NCI-H1436 treated with DMSO at 0.1 percent for 48 hours (cell line): ENCODE measurements at places on chromosomes 2 and 18.

GRCh38 chr18:1665079-1665478, 760.4 kb downstream of the ADCYAP1 start:
- no peak for DNase-seq

GRCh38 chr2:85470850-85471800, 52.6 kb downstream of the SH2D6 start:
- no peak for DNase-seq

GRCh38 chr2:102002228-102002627, 10.5 kb downstream of the IL1R2 start:
- no peak for DNase-seq

- no peak for DNase-seq
These were observed 136.5 kb upstream of the NFATC1 start for GRCh38 chr18:79259218-79259617.

DNA sequence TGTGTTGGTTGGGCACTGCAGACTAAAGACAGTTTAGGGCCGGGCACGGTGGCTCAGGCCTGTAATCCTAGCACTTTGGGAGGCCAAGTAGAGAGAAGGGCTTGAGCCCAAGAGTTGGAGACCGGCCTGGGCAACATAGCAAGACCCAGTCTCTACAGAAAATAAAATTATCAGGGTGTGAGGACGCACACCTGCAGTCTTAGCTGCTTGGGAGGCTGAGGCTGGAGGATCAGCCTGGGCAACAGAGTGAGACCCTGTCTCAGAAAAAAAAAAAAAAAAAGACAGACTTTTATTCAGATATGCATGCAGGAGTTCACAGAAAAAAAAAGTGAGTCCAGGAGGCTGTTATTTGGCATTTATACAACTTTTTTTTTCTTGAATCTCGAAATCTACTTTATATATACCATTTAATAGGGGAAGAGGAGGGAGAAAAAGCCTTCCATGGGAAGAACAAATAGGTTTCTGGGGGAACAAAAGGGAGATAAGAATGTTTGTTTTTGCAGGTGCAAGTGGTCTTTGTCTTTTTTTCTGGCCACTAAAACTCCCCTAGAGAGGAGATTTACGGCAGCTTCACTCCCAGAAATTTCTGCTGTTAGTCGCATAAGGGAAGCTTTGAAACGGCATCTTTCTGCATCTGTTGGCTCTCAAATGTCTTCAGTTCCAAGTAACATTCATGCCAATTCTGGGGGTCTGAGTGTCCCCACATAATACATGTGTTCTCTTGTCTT, 4.1 kb upstream of the MSH6 start:
- no peak for DNase-seq

GRCh38 chr2:223020971-223021675, 30.9 kb upstream of the KCNE4 start:
- no peak for DNase-seq

GRCh38 chr2:217297096-217297495, 437.2 kb upstream of the TNP1 start:
- no peak for DNase-seq

DNA sequence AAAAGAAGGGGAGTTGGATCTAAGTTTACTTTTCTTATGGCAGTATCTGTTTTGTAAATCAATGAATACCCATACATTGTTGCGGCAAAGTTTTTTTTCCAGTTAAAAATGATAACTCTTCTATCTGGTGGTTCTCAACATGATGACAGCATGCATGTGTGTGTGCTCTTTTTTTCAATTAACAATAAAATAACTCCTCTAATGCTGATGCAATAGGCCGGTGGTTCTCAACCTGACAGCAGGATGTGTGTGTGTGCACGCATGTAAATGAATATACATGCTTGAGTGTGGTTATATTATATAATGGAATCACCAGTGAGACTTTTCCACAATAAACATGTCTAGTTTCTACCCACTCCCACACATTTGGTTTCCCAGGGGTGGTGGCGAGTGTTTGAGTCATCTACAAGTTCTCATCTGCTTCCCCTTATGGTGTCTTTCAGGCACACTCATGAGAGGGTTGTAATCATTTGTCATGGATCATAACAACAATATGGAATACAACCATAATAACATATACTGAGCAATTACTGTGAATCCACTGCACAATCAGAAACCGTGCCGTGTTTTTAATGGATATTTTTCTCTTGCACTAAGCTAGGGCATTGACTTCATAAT, 31.2 kb downstream of the PARD3B start:
- no peak for DNase-seq

- DNase-seq = no peak
These were observed 35.3 kb upstream of the NPAS2 start for GRCh38 chr2:100784681-100785080.

GRCh38 chr2:206823178-206823577, 57.8 kb downstream of the FASTKD2 start:
- no peak for DNase-seq

DNA sequence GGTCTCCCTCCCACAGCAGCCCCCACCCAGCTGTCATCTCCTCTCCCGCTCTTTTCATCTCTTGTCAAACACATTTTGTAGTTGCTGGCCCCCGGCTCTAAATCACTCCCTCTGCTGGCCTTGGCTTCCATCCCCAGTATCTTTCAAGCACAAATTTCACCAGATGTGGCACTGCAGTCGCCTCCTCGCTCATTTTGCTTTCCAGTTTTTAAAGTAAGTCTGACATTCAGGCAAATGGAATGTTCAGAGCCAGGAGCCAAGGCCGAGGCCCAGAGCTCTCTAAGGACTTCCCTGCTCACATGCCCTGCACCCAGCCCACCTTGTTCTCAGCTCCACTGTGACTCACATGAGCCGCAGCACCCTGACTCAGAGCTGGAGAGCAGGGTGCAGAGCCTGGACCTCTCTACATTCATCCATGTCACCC, 158.4 kb downstream of the GALNT14 start:
- DNase-seq = no peak

DNA sequence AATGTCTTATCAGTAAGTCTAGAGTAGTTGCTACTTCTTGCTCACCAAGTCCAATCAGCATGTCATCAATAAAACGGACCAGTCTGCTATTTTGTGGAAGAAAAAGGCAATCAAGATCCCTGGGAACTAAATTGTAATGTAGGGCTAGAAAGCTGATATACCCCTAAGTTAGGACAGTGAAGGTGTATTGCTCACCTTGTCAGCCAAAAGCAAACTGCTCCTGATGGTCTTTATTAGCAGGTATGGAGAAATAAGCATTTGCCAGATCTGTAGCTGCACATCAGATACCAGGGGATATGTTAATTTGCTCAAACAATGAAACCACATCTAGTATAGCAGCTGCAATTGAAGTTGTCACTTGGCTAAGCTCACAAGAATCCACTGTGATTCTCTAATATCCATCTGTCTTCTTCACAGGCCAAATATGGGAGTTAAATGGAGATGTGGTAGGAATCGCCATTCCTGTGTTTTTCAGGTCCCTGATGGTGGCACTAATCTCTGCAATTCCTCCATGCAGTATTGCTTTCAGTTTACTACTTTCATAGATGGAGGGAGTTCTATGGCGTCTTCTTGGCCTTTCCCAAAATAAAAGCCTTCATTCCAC, 75.0 kb downstream of the TMEM237 start:
- DNase-seq = no peak

GRCh38 chr2:226699321-226699720, 100.3 kb downstream of the IRS1 start:
- DNase-seq = no peak

DNA sequence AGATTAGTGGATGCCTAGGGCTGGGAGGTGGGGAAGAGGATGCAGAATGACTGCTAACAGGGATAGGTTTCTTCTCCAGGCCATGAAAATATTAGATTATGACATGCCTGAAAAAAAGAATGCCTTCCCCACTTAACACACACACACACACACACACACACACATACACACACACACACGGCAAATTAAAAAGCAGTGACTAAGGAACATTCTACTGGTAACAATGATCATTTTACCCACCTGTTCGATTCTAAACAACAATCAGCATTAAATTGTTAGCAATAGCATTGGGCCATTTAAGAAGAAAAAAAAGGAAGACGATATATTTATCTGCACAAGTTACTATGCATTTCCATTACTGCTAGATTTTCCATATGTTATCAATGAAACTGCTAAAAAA, 10.8 kb downstream of the CACNB4 start:
- no peak for DNase-seq

- DNase-seq = no peak
These were observed 606 bp downstream of the AGBL5 start for GRCh38 chr2:27051902-27052645.

DNA sequence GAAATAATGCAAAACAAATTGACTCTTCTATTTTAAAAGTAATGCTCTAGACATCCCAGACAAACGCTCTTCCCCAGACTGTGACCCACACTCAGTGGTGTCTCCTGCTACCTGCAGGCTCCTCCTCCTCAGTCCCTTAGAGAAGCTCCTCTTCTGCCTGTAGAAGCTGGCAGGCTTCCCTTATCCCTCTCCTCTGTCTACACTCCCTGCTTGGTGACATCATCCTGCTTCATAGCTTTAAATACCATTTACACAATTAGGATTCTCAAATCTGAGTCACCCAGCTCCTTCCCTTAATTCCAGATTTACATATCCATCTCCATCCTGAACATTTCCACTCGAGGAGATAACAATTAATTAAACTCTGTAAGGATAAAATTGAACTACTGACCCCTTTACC, 167.9 kb downstream of the FBXO15 start:
- DNase-seq = no peak

GRCh38 chr2:63587814-63588384, 378 bp downstream of the WDPCP start:
- DNase-seq = peak; percentile 62

- DNase-seq = no peak
These were observed 120.0 kb upstream of the EPC2 start for GRCh38 chr2:148524519-148524919.
